Foreskin fibroblast (primary cell): ENCODE measurements at places on chromosomes 11 and 22.

DNA sequence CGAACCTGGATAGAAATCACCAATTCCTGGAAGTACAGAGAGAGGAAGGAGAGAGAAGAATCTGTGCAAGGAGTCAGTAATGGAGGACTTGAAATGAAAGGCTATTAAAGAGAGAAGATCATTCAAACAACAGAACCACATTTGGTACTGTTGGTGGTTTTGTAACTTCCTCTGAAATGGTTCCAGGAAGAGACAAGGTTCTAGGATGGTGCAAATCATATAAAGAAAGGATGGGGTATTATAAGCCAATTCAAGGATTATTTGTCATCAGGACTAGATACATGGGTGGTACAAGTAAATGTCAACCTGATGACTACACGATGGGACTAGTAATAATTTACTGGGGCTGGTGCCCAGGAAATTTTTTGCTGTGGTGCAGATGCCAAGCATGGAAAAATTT lies 28.9 kb upstream of the TMA7B start:
- no peak for DNase-seq

DNA sequence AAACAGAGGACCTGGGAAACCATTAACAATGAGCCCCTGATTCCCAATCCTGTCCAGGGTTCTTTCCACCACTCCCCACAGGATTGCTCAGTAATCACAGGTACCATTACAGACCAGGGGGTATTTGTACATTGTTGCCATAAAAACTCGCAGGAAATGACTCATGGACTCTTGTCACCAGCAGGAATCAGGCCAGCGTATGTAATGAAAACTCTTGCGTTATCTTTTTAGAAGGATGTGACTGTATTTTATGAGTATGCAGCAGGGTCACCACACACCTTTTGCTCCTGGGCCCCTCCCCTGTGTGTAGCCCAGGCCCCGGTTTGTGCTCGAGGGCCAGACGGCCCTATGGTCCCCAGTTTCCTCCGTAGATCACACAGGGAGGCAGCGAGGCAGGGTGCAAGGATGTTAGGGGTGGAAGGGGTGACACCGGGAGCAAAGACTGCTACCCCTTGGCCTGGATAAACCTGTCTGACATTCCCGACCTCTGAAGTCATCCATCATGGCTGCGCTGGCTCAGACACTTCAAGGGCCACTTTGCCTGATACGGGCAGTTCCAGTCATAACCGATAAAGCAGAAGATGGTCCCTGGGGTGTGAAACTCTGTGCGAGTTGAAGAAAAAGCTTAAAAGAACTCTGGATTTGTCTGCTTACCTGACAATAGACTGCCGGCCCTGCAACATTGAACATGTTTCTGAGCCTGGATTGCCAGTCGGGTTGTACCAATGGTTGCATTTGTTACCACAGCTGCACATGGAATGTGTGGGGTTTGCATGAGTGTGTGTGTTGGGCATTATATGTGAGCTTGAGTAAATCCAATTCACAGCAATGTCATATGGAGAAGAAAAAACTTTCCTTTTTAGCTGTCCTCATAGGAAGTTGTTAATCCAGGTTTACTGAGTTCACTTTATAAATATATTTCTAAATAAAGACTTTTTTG lies 56.9 kb downstream of the MICAL2 start:
- DNase-seq = peak; percentile 85

DNA sequence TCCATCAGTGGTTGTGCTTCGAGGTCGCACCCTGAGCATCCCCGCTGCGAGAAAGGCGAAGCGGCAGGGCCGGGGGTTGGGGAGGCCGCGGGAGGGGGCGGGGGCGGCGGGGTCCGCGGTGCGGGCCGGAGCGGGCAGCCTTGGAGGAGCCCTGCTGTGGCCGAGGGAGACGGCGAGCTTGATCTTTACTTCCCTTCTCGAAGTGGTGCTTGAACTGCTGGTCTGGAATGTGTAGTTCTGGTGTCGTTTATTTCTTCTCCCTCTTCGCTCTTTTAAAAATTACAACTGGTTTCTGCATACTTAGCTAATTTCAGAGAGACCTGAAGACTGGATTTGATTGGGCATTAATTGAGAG lies 1.1 kb downstream of the APLP2 start:
- DNase-seq = peak; percentile 56

GRCh38 chr22:28772633-28773460 lies at the start of gene CCDC117:
TSS of gene CCDC117 (plus strand) at chr22:28772695. CDS start at chr22:28772850, 155 bp downstream.
- peak; percentile 92 for DNase-seq

DNA sequence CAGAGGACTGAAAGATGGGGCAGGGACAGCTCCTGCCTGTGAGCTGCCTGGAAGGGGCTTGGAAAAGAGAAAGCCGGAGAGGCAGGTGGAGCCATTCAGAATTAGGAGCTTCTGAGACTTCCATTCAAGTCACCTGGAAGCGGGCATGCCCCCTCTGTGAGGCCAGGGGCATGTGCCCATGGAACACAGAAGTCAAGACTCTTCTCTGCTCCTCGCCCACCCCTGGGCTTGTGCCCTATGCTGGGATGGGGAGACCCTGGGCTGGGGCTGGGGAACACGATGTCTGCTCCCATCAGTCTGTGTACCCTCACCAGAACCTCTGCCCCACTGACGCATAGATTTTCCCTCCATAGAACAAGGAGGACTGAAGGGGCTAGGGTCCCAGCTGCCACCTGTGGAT lies 372.0 kb downstream of the SHANK2 start:
- DNase-seq = no peak

GRCh38 chr22:37601540-37602442 lies 6.8 kb upstream of the GGA1 start:
- DNase-seq = peak; percentile 65

GRCh38 chr11:27281740-27282590 lies 81.0 kb downstream of the CCDC34 start:
- DNase-seq = peak; percentile 90

DNA sequence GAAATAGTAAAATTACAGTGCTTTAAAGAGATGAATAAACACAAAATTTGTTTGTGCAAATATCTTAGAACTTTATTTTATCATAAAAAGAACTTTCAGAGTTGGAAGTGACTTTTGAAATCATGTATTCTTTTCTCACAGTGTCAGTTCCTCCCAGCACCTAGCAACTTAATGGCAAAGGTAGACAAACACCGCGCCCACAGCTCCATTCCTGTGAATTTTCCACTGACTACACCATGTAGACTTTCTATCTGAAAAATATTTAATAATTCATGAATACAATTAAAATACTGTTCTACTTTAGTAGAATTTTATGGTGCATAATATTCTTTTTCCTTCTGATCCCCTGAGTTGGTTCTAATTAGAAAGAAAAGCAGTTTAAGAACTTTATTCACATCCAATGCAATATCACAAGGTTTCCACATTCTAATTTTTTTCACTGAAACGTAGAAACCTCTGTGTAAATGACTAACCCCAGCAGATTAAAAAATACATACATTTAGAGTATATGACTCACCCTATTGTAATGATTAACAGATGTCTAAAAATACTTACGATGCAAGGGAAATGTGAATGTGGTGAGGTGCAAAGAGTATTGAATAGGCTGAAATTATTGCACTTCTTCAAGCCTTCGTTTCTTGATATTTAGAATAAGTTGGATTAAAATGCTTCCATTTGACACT lies 218.2 kb upstream of the CCDC179 start:
- DNase-seq = peak; percentile 38

DNA sequence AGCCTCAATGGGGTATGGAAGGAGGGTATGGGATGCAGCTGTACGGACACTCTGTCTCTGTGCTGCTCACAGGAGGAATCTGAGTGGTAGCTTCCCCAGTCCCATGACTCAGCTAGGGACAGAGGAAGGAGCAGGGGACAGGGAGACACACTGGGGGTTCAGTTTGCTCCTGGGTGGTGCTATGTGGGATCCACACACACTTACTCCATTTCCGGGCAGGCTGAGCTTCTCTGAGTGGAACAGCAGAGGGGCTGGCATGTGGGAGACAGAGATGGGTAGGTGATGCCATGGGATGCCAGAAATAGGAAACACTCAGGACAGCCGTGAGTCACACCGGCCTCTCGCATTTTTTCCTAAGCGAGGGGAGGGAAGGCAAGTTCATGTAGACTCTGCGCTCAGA lies 59.2 kb upstream of the KIRREL3 start:
- peak; percentile 37 for DNase-seq

DNA sequence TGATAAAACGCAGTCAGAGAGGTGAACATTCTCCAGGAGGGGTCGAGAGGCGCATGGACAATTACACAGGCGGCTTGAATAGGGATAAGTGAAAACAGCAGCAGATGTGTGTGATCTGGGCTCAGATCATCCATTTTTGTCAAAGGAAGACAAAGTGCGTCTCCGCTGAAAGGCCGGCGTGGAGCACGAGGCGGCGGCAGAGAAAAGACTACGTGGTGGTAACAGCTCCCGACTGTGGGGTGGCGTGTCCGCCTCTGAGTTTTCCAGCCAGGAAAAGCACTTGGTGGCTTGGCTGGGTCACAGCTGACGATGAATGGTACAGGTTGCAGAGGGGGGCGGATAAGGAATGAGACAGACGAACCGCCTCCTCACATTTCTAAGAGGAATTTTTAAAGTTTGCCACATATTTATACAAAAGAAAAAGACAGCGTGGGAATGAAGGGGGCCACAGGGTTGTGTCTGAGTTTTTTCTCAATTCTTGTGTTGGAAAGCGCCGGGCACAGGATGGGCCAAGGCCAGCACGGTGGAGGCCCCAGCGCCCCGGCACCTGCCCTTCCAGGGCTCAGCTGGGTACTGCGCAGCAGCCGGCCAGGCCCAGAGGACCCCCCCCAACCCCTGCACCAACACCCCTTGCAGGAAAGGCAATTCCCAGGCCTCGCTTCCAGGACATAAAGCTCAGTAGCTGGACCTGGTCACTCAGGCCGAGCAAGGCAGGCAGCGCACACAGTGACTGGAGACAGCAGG lies 80.4 kb downstream of the TRMU start:
- peak; percentile 24 for DNase-seq
